ENCODE measurements at places on chromosomes 1 and 21. TPM values are rescaled to one million over a fixed set of nuclear protein-coding genes. Genes with fewer than 3 reads are reported as not detected.

Gene IVL
- 0.44 TPM for total RNA-seq

Gene OLIG1
- total RNA-seq: 0.38 TPM

Gene RXFP4
- not detected for total RNA-seq

Gene RIPPLY3
- total RNA-seq: 0.60 TPM

Gene CD5L
- total RNA-seq: not detected

All from camera-type eye (tissue), 1 donor.